Spinal cord (tissue), 10 donors: ENCODE measurements at places on chromosomes 5 and 9. TPM values are rescaled to one million over a fixed set of nuclear protein-coding genes. Genes with fewer than 3 reads are reported as not detected.

IFNA13 gene
- total RNA-seq = not detected

MEIKIN gene
- total RNA-seq = 1.9 TPM

IRX2 gene
- total RNA-seq = 4.8 TPM

SLC6A19 gene
- 0.10 TPM for total RNA-seq

AGXT2 gene
- not detected for total RNA-seq
